Left kidney (tissue), 8 donors: ENCODE measurements at places on chromosomes 4 and X.

- DNase-seq, result no peak
These were observed 360.9 kb downstream of the PPP3CA start for GRCh38 chr4:100986360-100986868.

- no peak for DNase-seq
These were observed 18.4 kb downstream of the GRIA3 start for GRCh38 chrX:123202523-123202922.

GRCh38 chr4:139560406-139561104 is 4.5 kb upstream of the SETD7 start:
- DNase-seq, result no peak

- no peak for DNase-seq
These were observed 32.5 kb downstream of the MEPE start for GRCh38 chr4:87865288-87865687.

GRCh38 chr4:103415801-103416200 is 217.7 kb upstream of the CENPE start:
- DNase-seq, result peak; percentile 4

GRCh38 chr4:1413204-1413663 is 7.0 kb upstream of the NKX1-1 start:
- DNase-seq, result no peak
